ENCODE measurements at places on chromosomes 4 and X.

GRCh38 chr4:151239608-151240007 is 37.4 kb upstream of the PRSS48 start:
- DNase-seq = no peak

GRCh38 chr4:113474017-113474416 is 287.5 kb downstream of the CAMK2D start:
- no peak for DNase-seq

- DNase-seq = no peak
These were observed 126.2 kb downstream of the HNRNPD start for GRCh38 chr4:82247629-82248028.

DNA sequence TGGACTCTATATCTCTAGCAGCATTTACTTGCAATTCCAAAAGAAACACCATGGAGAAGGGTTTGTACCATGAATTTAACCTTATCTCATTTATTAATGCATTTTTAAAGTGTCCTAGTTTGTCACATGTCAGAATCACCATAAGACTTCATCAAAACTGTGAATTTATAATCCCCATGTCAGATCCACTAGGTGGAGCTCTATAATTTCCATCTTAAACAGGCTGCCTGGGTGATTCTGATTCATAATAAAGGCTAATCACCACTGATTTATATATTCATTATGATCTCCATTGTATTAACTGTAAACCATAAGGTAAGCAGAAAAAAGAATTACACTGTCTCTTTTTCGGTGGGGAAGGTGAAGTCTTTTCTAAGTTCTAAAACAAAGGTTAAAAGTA is 4.0 kb downstream of the TCEAL2 start:
- peak; percentile 2 for DNase-seq

DNA sequence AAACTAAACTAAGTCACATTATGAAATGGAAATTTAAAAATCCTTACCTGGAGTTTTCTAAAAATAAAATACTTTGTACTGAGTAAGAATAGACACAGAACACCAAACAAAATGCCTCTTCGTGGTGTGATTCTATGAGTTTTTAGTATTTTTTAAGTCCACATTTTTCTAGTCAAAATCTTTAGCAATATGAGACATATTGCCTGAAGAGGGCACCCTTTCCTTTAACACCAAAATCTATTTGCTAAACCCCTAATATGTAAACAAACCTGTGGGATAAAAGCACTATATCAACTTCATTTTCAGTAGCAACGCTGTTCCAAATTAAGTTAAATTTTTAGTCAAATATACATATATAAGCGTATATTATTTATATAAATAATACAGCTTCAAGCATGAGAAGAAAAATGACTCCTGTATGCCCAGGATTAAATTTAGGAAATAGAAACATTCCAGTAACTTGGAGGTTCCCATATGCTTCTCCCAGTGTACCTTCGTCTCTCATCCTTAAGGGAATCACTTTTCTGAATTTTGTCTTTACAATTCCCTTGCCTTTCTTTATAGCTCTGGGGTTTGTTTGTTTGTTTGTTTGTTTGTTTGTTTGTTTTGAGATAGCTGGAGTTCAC is 23.0 kb upstream of the PGM2 start:
- peak; percentile 70 for DNase-seq

Data from CD4-positive, alpha-beta T cell treated with Interleukin-1 beta for 1 hour (primary cell).